ENCODE measurements at places on chromosomes 12 and 14.
A peak's percentile ranks its signal among the peaks of the same experiment; 100 is the strongest.

GRCh38 chr14:88463318-88463717 lies 77.9 kb downstream of the SPATA7 start:
- no peak for DNase-seq

- no peak for DNase-seq
These were observed 182.3 kb downstream of the SLC41A2 start for GRCh38 chr12:104775731-104776231.

DNA sequence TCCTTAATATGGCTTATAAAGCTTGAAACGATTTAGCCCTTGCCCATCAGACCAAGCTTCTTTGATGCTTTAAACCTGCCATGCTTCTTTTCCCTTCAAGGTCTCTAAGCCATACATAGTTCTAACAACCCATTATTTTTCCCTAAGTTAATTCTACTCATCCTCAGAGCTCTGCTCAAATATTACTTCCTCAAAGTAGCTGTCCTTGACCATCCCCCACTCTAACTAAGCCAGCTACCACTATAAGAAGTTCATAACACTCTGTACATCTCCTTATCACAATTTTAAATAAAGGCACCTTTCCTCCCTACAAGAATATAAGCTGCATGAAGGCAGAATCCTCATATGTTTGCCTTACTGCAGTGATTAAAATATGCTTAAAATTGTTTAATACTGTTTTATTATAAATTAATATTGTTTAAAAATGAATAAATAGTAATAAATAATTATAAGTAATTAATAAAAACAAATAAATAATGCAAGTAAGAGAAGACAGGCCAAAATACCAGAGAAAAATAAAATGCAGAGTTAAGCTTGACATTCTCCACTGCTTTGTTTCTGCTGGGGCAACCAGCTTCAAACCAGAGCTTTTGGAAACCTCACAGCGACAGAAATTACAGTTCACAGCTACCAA lies 76.8 kb downstream of the NUMB start:
- no peak for DNase-seq

DNA sequence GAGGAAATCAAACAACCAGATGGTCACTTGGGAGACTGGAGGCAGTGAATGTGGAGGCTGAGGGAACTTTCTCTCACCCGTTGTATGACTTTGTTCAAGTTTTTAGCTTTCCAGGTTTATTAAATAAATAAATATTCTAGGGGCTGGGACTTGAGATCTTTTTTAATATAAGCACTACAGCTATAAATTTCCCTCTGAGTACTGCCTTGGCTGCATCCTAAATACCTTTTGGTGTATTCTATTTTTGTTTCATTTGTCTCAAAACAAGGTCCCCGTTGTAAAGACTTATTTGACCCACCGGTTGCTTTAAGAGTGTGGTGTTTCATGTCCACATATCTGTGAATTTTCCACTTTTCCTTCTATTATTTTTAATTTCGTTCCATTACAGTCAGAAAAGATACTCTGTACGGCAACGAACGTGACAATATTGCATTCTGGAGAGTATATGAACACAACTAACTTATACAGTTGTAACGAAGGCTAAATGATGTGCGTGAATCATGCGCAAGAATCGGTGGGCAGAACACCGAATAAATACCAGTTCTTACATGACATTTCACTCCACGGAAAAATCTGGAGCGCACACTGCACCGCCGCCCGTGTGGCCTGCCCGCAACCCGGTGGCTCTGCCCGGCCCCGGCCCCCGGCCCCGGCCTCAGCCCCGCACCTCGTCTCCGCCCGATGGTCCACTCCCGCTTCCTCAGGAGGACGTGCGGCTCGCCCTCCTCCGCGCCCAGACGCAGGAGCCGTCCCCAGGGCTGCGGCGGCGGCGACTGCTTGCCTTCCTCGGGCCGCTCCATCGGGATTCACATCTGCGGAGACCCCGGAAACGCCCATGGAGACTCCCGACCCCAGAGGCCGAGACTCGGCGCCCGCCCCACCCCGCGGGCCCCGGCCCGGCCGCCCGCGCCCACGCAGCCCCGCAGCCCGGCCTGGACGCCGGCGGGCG lies 602 bp downstream of the CHFR start:
- DNase-seq, result no peak

- DNase-seq, result peak; percentile 77
These were observed 235 bp downstream of the RAB2B start for GRCh38 chr14:21476523-21476924.

DNA sequence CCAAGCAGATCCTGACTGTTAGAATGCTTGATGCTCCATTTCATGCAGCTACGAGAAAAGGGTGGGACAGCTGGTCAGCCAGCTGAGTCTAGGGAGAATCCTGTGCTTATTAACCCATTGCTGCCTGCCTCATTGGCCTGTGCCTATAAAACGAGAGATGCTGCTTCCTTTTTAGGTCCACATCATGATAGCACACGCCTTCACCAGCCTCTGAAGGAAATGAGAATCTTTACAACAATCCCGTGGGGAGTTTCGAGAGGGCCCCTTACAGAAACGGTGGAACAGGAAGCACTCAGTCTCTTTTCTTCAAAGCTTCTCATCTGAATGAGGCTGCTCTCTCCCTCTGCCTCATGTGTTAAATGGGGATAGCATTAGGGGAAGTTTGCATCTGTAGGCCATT lies 147.3 kb upstream of the RFLNA start:
- no peak for DNase-seq

GRCh38 chr14:54699735-54700134 lies 132.8 kb downstream of the SAMD4A start:
- DNase-seq, result no peak
